C1 segment of cervical spinal cord (tissue), 14 donors: ENCODE measurements at places on chromosomes 5 and 9.

GRCh38 chr9:121876255-121876654 is 216.9 kb downstream of the TTLL11 start:
- DNase-seq: no peak

DNA sequence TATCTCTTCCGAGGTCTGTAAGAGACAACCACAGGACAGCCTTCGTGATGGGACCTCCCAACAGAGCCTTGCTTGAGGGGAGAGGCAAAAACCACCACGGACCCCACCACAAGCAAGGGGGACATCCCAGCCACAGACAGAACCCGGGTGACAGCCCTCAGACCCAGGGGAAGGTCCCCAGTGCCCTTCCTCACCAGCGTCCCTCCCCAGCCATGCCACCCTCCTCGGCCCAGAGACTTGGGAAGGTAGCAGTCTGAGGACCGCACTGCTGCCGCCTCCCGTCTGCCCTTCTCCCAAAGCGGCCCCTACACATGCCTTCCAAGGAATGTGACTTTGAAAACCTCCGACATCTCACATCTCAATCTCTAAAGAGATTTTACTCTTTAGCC is 13.4 kb downstream of the IPPK start:
- no peak for DNase-seq

DNA sequence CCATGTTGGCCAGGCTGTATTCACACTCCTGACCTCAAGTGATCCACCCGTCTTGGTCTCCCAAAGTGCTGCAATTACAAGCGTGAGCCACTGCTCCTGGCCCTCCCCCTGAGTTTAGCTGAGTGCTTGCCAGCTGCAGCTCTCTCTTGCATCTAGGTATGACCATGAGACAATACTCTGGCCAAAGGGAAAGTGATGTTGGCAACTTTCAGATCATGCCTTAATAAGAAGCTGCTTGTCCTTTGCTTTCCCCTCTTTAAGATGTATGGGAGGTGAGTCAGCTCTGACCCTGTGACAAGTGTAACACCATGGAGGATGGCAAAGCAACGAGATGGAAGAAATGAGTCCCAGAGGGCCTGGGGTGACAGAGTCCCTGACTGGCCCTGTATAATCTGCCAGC is 18.7 kb upstream of the DCAF12 start:
- DNase-seq: no peak

DNA sequence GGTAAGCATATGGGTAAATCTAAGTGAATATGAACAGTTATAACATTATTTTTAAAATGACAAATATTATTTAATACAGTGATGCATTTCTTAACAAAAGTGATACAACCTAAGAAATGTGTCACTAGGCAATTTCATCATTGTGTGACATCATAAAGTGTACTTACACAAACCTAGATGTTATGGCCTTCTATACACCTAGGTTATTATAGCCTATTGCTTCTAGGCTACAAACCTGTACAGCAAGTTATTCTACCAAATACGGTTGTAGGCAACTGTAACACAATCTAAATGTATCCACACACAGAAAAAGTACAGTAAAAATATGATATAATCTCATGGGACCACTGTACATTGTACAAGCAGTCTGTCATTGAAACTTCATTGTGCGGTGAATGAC is 48.3 kb downstream of the STRBP start:
- no peak for DNase-seq

- no peak for DNase-seq
These were observed 124.1 kb upstream of the KCNN2 start for GRCh38 chr5:114237766-114238165.
